H1 (cell line): ENCODE measurements at places on chromosomes 5 and 9.

- no peaks in the 10 kb centered on the region for H3K27me3 ChIP-seq
- H3K4me1 ChIP-seq = no peaks in the 10 kb centered on the region
- DNase-seq = no peak
Measured at GRCh38 chr9:112380102-112380824, at the start of gene HSDL2. HSDL2 (plus strand) TSS chr9:112380108; CDS start chr9:112380164, 56 bp downstream.

- DNase-seq = no peak
- no peak overlapping the region for H3K4me3 ChIP-seq
- H3K36me3 ChIP-seq = peaks cover 16% of the 10 kb centered on the region
- H3K4me1 ChIP-seq = no peaks in the 10 kb centered on the region
- no peaks in the 10 kb centered on the region for H3K27me3 ChIP-seq
Measured at GRCh38 chr5:133952729-133953567, 15.5 kb downstream of the C5orf15 start.

- no peak overlapping the region for H3K4me3 ChIP-seq
- no peak overlapping the region for H3K27ac ChIP-seq
- no peak for DNase-seq
- H3K36me3 ChIP-seq = no peaks in the 10 kb centered on the region
- no peaks in the 10 kb centered on the region for H3K4me1 ChIP-seq
- H3K27me3 ChIP-seq = no peaks in the 10 kb centered on the region
Measured at GRCh38 chr9:91541734-91542133, 118.1 kb upstream of the NFIL3 start.

- DNase-seq = no peak
- H3K4me3 ChIP-seq = no peak overlapping the region
- H3K27ac ChIP-seq = no peak overlapping the region
- H3K27me3 ChIP-seq = no peaks in the 10 kb centered on the region
- H3K36me3 ChIP-seq = no peaks in the 10 kb centered on the region
- H3K4me1 ChIP-seq = no peaks in the 10 kb centered on the region
Measured at GRCh38 chr5:171188016-171188415, 121.0 kb upstream of the TLX3 start.

GRCh38 chr5:74296685-74297408 lies 343.7 kb downstream of the ENC1 start:
- no peak overlapping the region for H3K27ac ChIP-seq
- no peak overlapping the region for H3K4me3 ChIP-seq
- H3K27me3 ChIP-seq = no peaks in the 10 kb centered on the region
- DNase-seq = no peak
- no peaks in the 10 kb centered on the region for H3K36me3 ChIP-seq

DNA sequence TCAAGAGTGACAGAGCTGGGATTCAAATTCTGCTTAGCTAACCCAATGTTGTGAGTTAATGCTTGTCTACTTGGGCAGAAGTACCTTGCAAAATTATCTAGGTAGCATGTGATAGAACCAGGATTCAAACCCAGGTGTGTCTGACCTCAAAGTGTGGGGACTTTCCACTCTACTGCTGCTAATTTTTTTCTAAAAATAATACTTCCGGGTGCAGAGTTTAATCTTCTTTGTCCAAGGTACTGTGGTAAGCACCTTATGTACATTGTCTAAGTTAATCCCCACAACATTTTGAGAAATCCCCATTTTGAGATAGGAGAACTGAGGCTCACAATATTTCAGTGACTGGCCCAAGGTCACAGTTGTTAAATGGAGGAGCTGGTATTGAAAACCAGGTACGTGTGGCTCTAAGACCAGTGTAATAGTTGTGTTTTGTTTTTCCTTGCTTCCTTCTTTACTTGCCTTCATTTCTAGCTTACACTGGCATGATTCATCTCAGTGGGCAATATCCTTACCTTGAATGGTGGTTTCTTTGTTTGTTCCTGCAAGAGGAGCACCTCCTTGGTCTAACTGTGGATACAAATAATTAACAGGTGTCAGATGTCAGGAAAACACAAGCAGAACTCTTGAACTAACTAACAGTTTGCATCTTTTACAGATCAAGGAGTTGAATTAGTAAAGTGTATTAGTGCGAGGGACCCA lies 7.5 kb downstream of the ALDOB start:
- H3K4me1 ChIP-seq = no peaks in the 10 kb centered on the region
- H3K36me3 ChIP-seq = no peaks in the 10 kb centered on the region

DNA sequence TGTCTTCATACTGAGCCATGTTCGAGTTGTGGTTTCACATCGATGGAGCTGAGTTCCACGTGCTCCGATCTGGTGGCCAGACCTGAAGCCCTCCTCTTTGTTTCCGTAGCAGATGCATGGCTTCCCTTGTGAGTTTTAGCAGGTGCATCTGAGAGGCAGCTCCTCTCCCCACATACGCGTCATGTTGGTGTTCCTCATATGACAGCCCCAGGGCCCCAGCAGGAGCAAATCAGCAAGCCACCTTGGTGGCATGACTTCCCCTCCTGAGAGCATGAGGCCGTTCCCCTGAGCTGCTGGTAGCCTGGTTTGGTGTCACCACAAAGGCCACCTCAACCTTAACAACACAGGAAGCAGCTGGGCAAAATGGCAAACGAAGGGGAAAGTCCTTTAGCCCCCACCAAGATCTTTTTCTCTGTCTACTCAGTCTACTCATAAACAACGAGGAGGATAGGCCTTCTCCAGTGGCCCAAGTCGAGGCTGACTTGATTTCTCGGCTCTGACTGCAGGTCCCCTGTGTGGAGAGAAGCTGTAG lies 5.9 kb downstream of the CYFIP2 start:
- H3K4me1 ChIP-seq = peaks cover 5% of the 10 kb centered on the region
- no peaks in the 10 kb centered on the region for H3K27me3 ChIP-seq
- no peak overlapping the region for H3K27ac ChIP-seq
- no peak for DNase-seq

DNA sequence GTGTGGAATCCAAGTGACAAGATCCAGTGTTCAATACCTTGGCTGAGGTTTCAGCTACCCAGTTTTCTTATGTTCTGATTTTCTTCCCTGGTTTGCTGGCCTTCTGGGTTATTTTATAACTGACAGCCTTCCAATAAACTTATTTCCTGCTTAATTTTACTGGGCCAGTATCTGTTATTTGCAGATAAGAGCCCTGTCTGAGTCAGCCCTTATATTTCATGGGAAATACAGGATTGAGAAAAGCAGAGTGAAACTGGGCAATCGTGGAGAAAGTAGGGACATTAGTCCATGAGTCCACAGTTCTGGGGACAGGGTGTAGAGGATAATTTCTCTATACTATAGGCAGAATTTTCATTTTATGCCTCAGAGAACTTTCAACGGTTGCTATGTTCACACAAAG lies 32.3 kb downstream of the TMEM167A start:
- H3K36me3 ChIP-seq = no peaks in the 10 kb centered on the region
- no peak overlapping the region for H3K4me3 ChIP-seq
- H3K27ac ChIP-seq = no peak overlapping the region
- H3K27me3 ChIP-seq = no peaks in the 10 kb centered on the region
- no peak for DNase-seq
- no peaks in the 10 kb centered on the region for H3K4me1 ChIP-seq
